CD8-positive, alpha-beta memory T cell (primary cell): ENCODE measurements at places on chromosomes 6 and 20. TPM values are rescaled to one million over a fixed set of nuclear protein-coding genes. Genes with fewer than 3 reads are reported as not detected.

ADGRB3 gene
- not detected for total RNA-seq

RFX6 gene
- not detected for total RNA-seq

LY6G5C gene
- total RNA-seq, result 4.5 TPM

RCAN2 gene
- 0.48 TPM for total RNA-seq

PLCB1 gene
- total RNA-seq, result 9.9 TPM

PPP1R16B gene
- 167 TPM for total RNA-seq

CRISP2 gene
- total RNA-seq, result not detected

BPIFA1 gene
- total RNA-seq, result not detected

BPIFB4 gene
- total RNA-seq, result not detected

PAK1IP1 gene
- 57.1 TPM for total RNA-seq

SSTR4 gene
- not detected for total RNA-seq

NCOA7 gene
- 54.7 TPM for total RNA-seq

TTK gene
- 19.4 TPM for total RNA-seq

OOEP gene
- not detected for total RNA-seq

PHACTR3 gene
- not detected for total RNA-seq

HLA-DOA gene
- 6.7 TPM for total RNA-seq

PTK7 gene
- 1.6 TPM for total RNA-seq

LZTS3 gene
- total RNA-seq, result 1.0 TPM

OSBPL2 gene
- 24.5 TPM for total RNA-seq

C6orf163 gene
- 1.5 TPM for total RNA-seq

CCM2L gene
- total RNA-seq, result not detected

SMOC2 gene
- total RNA-seq, result not detected

LY6G6D gene
- not detected for total RNA-seq

HLA-DRB1 gene
- total RNA-seq, result 24.7 TPM

PRRT1 gene
- 0.55 TPM for total RNA-seq

AVP gene
- not detected for total RNA-seq

SLC44A4 gene
- not detected for total RNA-seq

SLC35D3 gene
- total RNA-seq, result not detected
